ENCODE measurements at places on chromosomes 7 and 10. TPM values are rescaled to one million over a fixed set of nuclear protein-coding genes. Genes with fewer than 3 reads are reported as not detected.
A peak's percentile ranks its signal among the peaks of the same experiment; 100 is the strongest.

The PNLIP gene
- not detected for total RNA-seq

- no peak for DNase-seq
Observed at GRCh38 chr10:70756700-70757360, 28.3 kb downstream of the TBATA start.

DNA sequence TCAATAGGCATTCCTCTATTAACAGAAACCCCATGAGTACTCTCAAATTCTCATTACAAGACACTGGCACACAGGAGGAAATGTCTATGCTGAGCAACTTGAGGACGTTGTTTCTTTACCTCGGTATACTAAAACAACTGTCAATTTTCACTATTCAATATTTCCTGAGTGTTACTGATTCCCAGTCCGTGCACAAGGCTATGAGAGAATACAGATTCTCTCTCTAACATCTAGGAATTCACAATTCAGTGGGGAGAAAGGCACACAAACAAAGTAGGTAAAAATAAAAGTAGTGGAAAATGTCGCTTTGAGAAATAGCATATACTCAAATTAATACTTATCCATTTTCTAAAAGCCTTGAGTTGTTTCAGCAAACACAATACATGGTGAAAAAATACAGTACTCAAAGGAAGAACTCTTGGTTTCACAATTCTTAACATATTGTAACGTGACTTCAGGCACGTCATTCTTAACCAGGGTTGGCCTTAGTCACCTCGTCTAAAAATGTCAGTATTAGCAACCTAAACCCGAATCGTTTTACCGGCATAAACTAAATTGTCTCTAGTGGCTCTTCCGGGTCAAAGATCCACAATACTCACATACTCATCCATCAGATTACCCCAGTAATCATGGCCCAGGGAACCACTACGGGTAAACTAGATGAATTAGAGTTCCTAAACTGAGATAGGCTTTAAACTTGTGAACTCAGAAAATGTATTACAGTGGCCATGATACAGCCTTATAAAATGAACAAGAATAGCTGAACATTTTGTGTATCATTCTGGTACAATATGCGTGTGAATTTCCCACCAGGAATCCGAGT lies 1.5 kb downstream of the IPMK start:
- peak; percentile 21 for DNase-seq

DNA sequence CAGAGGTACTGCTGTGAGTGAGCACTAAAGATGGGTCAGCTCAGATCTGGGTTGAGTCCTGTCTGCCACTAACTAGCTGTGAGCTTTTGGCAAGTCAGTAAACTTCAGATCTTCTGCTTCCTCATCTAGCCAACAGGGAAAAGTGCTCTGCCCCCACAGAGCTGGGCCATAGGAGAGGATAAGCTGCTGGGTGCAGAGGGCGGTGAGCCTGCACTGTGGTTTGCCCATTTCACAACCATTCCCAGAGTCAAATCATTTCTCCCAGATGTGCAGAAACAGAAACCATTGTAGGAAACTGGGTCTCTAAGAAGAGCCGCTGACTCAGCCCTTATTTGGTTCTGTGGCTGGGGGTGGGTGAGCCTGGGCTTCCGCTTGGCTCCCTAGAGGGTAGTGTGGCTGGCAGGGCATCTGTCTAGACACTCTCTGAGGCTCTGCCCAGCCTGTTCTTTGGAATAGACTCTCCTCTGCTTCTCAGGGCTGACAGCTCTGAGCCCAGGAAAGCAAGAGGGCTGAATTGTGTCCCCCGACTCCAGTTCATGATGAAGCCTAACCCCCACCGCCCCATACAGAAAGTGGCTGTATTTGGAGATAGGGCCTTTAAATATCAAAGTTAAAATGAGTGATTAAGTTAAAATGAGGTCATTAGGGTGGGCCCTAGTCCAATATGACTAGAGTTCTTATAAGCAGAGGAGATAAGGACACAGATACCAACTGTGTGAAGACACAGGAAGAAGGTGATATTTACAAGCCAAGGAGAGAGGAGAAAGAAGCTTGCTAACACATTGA lies 29.5 kb upstream of the ARHGAP22 start:
- no peak for DNase-seq

- no peak for DNase-seq
Observed at GRCh38 chr10:11326913-11327616, 284.4 kb downstream of the USP6NL start.

DNA sequence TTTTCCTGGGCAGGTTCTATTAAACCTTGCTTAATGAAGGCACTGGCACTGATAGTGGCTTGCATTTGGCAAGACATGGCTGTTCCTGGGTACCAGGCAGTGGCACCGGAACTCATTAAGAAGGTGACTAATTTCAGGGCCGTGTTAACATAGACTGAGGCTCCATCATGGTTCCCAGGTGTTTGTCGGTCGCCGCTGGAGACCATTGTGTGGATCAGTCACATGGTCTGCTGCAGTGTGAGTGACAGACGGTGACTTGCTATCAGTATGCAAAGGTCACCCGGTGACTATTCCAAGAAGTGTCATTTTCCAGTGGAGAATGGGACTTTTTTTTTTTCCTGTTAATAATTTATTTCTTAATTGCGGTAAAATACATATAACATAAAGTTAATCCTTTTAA lies 106.3 kb downstream of the INSYN2A start:
- no peak for DNase-seq

DNA sequence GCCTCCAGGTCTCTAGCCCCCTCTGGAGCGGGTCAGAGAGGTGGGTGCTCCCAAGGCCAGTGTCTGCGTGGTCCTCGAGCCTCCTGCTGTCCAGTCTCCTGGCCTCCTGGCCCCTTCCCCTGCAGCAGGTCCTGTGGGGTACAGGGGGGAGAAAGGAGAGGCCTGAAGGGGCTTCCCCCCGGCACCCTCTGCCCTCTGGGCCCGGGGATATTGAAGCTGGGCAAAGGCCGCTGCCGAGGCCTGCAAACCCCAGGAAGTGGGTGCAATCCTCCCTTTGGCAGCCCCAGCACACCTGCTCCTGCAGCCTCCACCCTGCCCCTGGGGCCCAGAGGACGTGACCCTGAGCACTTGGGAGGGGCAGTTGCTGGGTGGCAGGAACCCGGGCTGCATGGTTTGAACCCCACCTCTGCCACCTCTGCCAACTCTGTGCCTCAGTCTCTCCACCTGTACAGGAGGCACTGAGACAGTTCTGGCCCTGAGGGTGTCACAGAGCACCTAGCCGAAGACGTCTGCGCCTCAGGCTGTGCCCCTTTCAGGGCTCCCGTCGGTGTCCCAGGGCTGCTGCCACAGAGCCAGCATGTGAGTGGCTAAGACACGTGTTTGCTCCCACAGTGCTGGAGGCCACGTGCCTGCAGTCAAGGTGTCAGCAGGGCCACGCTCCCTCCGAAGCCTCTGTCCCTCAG lies 59.1 kb upstream of the INPP5A start:
- DNase-seq, result no peak

- peak; percentile 85 for DNase-seq
Observed at GRCh38 chr10:43282881-43283280, 16.0 kb upstream of the RASGEF1A start.

The GRB10 gene
- 33.9 TPM for total RNA-seq

The SLC39A12 gene
- 0.22 TPM for total RNA-seq

The DKK1 gene
- total RNA-seq, result 16.1 TPM

The MALSU1 gene
- 58.1 TPM for total RNA-seq

DNA sequence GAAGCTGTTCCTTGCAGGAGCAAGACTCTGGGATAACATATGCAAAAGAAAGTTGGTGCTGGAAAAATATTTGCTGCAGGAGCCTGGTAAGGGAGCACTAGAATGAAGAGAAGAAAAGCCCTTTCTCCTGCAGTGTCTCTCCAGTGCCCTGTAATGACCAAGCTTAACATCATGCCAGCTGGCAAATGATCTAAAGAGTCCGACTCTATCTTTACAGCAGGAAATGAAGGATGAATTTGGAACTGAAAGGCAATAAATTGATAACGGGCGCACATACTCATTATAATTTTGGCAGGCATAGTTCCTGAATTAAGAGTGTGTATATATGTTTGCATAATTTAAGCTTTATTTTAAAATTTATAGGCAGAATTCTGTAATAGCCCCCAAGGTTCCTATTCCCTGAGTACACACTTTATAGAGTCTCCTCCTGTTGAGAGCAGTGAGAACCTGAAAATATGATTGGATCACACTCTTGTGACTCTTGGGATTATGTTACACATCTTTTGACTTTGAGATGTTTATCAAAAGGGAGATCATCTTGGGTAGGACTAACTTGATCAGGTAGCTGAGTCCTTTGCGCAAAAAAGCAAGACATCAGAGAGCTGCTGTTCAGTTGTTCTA lies 299.0 kb upstream of the MBL2 start:
- no peak for DNase-seq

DNA sequence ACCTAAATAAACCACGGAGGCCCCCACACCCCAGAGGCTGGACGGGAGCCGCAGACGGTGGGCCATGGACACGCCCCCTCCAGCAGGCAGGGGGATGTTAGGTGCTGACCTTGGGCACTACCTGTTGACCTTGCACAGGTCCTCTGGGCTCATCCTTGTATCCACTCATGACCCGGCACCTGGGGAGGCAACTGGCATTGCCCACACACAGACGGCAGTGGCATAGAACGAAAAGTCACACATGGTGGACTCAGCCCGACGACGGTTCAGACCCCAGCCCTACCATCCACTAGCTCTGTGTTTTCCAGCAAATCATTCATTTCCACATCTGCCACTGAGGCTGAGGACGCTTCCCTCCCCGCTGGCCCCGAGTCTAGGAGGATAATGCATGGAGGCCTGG lies 247.7 kb upstream of the PPP2R2D start:
- no peak for DNase-seq

GRCh38 chr10:44300666-44301649 lies 83.9 kb downstream of the CXCL12 start:
- DNase-seq, result no peak

The SEPTIN7 gene
- 560 TPM for total RNA-seq

The PRSS37 gene
- not detected for total RNA-seq

DNA sequence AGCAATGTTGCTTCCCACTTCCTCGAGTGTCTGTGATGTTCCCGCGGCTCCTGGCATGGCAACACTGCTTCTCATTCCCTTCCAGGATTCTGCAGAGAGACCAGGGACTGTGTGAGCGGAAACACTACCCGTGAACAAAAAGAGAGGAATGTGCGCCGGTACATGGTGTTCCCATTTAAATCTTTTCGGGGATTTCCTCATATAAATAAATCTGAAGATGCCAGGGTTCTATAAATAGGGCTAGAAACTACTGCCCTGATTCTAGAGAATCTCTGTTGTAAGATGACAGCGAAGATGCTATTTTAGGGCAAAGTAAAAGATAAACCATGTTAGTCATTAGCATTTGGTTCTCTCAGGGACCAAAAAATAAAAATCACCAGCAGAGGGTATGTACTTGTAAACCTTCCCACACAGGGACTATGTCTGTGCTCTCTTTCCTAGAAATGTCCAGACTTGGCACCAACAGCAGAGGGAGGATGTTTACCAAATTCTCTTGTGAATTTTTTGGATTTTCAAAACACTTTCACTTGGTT lies 92.2 kb upstream of the DDC start:
- no peak for DNase-seq

DNA sequence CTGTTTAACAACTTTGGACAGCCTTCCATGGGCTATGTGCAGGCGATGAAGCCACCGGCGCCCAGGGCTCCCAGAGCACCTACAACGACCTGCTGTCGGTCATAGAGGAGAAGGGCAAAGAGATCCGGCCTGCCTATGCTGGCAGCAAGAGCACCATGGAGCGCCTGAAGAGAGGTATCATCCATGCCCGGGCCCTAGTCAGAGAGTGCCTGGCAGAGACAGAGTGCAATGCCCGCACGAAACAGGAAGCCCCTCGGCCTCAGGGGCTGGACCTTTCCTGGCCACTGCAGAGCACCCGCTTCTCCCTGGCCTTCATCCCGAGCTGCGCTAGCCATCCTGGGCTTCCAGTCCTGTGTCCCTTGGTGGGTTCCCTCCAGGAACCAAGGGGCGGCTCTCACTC lies 497.0 kb upstream of the PHF14 start:
- no peak for DNase-seq

GRCh38 chr10:34001087-34001580 lies 666.7 kb upstream of the NRP1 start:
- no peak for DNase-seq

The MARVELD1 gene
- 7.1 TPM for total RNA-seq

- DNase-seq, result no peak
Observed at GRCh38 chr10:103545771-103546281, 52.3 kb downstream of the NEURL1 start.

- no peak for DNase-seq
Observed at GRCh38 chr7:85160223-85160622, 26.6 kb downstream of the SEMA3D start.

- no peak for DNase-seq
Observed at GRCh38 chr7:156677374-156678054, 36.9 kb downstream of the RNF32 start.

DNA sequence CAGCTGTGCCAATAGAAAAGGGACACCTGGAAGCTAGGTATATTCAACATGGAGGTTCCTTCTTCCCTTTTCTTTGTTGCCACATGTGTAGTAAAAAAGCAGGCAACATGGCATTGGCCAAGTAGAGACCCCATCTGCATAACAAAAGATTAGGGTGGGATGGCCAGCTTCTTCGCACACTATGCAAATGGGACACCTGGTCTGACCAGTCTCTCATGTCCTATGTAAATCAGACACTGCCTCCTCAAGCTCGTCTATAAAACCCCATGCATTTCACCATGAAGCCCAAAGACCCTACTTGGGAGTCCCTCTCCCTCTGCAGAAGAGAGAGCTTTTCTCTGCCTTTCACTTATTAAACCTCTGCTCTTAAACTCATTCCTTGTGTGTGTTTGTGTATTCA lies 53.9 kb downstream of the MYL10 start:
- no peak for DNase-seq

- peak; percentile 24 for DNase-seq
Observed at GRCh38 chr7:128829391-128830166, 627 bp upstream of the FLNC start.

- no peak for DNase-seq
Observed at GRCh38 chr10:50347394-50347802, 96.1 kb upstream of the ASAH2 start.

DNA sequence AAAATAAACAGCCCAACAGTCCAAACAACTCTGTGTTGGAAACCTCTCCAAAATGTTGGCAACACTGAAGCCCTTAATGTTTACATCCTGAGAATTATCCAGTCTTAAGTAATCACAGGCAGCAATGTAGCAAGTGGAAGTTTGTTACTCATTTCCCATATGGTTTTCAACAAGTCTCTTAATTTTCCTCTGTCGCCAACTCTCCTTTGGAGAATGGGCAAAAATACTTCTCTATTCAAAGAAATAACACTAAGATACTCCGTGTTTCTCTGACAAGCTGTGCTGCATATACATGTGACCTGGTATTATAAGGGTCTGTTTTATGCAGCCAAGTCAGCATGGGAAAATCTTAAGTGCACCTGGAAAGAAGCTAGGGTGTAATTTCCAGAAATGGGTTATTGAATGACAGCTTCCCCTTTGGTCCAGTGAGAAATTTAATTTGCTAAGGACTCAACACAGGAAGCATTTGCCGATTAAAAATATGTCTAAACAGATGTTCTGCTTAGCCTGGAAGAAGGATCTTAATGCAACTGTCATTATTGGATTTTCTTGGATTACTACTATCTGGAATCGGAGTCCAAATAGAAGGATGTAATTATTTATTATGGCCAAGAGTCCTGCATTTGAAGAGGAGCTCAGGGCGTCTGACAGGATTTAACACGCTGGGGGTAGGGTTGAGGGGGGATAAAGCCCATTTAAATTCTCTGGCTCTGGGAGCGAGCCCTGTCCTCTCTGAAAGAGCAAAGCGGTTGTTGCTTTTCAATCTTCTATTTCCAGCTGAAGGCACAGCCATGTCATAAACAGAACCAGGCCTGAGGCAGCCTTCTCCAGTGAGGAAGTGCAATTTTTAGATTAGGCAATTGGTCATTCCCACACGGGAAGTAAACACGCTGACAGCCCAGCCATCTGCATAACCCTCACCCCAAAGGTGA lies 73.1 kb downstream of the TLL2 start:
- DNase-seq, result no peak

The AS3MT gene
- total RNA-seq, result 40.3 TPM

GRCh38 chr10:12730809-12731519 lies 270.5 kb downstream of the CCDC3 start:
- DNase-seq, result no peak
